ENCODE measurements at places on chromosomes 4 and X.

DNA sequence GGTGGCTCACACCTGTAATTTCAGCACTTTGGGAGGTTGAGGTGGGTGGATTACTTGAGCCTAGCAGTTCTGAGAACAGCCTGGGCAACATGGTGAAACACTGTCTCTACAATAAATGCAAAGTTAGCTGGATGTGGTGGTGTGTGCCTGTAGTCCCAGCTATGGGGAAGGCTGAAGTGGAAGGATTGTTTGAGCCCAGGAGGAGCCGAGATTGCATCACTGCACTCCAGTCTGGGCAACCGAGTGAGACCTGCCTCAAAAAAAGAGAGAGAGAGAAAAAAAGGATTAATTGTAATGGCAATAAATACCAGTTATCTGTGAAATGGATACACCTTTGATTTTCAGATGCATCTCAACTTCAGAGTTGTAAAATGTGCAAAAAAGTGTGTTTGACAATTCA is 58.8 kb downstream of the SPRY1 start:
- DNase-seq = no peak

DNA sequence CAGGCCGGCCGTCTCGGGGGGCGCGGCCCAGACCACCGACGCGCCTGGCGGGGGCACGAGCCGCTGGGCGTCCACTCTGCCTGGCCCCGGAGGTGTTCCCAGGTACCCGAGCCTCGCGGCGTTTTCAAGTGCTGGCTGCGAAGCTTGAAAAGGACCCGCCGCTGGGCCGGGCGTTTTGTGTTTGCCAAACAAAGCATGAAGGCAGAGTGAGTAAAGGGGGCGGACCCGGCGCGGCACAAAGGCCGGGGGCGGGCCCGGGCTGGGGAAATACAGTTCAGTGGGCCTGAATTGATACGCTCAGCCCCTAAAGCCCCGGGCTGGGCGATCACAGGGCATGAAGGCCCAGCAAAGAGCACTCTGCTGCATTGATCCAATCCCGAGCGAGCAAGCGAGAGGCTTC is 65.4 kb downstream of the SOX3 start:
- no peak for DNase-seq

DNA sequence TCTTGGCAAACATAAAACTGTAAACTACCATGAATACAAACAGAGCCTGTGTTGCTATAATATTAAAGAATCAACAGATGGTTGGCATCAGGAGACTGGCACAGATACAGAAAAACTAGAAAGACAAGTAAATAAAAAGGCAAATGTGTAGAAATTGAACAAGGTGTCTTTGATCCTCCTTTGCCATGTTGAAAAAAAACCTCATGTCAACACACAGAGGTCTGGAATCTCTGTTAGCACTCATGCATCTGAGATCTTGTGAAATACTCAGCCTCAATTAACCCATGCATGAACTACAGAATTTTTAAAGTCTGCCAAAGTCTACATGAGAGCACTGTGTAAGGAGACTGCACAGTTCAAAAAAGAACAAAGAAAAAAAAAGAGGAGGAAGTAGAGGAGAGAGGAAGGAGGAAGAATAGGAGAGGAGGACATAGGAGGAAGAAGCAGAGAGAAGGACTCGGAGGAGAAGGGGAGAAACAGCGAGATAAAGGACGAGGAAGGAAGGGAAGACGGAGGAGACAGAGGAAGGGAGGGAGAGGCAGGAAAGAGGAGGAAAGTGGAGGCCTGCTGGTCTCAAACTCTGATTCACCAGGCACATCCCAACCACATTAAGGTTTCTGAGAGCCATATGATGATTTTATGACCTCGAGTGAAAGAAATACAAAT is 52.8 kb downstream of the PRDM5 start:
- no peak for DNase-seq

- no peak for DNase-seq
These were observed 216.2 kb upstream of the VEGFC start for GRCh38 chr4:177008836-177009501.

DNA sequence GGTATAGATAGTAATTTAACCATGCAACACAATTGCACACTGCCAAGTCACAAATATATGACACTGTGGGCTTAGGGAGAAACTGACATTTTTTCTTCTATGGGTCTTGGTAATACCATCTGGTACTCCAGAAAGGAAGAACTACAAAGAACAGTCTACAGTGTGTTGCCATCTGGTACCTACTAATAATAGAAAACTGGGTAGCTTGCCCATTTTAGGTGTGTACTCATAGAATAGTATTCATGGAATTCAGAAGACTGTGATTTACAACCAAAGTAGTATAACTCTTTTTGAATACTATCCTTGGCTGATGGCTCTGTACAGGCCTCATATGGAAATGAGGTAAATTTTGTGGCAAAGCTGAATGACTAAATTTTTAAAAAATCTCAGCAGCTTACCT is 132.6 kb upstream of the RPS6KA6 start:
- no peak for DNase-seq

- DNase-seq = no peak
These were observed 17.2 kb upstream of the SH3TC1 start for GRCh38 chr4:8181844-8182243.

DNA sequence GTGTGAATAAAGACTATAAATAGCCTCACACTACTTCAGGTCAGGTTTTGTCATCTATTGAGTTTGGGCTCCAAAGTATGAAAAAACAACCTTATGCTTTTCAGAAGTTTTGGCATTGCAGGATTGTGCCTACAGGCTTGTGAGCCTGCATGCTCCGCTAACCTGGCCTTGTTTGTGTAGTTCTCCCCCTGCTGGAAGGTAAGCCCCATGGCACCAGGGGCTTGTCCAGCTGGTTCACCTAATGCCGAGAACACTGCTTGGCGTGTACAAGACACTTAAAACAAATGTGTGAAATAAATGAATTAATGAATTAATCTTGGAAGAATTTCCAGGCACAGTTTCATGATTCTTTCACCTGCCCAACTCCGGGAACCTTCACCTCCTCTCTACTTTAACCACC is 1.8 kb upstream of the HSD17B10 start:
- DNase-seq = peak; percentile 59

DNA sequence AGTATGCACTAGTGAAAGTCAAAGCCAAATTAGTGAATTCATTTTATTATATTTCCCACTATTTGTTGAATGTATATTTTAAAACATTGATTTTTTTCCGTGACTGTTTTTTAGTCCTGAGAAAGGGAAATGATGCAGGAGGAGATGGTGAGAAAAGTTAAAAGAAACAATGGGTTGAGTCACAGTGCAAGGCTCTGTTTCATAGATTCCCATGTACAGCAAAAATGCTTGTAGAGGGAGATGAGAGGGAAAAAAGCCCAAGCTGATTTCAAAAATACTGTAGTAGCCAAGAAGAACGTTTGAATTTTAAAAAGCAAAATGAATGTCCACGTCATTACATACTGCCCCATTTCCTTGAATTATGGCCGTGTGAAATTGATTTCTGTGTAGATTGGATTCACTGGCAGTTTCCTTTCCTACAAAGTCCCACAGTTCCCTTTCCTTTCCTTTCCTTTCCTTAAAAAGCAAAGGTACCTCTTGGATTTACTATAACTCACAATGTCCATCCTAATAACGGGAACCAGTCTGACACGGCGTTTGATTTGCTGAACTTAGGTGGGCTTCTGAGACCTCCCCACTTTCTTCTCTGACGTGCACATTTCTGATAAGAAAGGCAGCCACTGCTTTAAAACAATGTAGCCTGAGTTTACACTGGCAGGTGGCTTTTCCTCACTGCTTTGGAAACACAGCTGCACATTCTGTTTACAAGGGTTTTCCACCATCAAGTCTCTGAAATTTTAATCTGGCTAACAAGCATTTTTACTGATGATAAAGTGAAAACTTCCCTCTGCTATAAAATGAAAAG is 63.7 kb downstream of the SPCS3 start:
- no peak for DNase-seq

DNA sequence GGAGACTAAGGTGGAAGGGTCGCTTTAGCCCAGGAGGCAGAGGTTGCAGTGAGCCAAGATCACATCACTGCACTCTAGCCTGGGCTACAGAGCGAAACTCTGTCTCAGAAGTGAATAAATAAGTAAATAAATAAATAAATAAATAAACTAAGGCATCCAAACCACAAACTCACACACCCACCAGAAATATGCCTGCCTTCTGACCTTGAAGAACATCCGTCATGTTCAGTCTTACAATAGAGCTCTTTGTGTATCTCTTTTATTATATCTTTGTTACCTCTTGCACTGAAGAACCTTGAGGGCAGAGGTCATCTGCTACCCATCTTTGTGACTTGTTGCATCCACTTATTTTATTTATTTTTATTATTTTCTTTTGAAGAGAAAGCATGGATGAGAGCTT is 71.6 kb downstream of the PRRG1 start:
- DNase-seq = no peak

DNA sequence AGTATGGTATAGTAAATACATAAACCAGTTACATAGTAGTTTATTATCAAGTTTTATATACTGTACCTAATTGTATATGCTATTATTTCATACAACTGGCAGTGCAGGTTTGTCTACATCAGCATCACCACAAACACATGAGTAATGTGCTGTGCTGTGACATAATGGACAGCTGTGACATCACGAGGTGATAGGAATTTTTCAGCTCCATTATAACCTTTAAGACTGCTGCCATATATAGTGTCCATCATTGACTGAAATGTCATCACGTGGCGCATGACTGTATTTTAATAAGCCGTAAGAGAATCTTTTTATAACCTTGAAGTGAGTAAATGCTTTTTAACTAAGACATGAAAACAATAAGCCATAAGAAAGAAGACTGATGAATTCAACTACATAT is 44.8 kb upstream of the ANK2 start:
- DNase-seq = no peak

- DNase-seq = no peak
These were observed 41.6 kb upstream of the SLC25A4 start for GRCh38 chr4:185101354-185101890.

GRCh38 chrX:153641627-153642026 is 5.4 kb upstream of the DUSP9 start:
- no peak for DNase-seq

GRCh38 chr4:109052821-109053220 is 249.6 kb downstream of the COL25A1 start:
- DNase-seq = peak; percentile 34

GRCh38 chr4:43113196-43113595 is 220.7 kb downstream of the GRXCR1 start:
- DNase-seq = no peak

GRCh38 chr4:125719987-125720386 is 405.2 kb downstream of the FAT4 start:
- no peak for DNase-seq

DNA sequence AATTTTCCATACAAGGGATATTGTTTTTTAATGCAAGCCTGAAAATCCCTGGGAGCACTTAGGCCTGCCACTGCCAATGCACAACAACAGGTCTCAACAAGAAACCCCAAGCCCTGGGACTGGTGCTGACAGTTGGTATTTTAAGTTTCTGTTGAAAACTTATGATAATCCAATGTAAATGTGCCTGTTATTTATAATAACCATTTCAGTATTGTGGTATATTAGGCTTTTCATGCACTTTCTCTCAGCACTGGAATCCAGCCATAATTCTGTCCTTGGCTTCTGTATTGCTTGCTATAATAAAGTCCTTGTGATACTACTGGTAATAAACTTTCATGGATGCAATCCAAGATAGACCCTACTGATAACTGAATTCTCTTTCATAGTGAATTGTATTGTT is 218.9 kb downstream of the PCDH7 start:
- no peak for DNase-seq

DNA sequence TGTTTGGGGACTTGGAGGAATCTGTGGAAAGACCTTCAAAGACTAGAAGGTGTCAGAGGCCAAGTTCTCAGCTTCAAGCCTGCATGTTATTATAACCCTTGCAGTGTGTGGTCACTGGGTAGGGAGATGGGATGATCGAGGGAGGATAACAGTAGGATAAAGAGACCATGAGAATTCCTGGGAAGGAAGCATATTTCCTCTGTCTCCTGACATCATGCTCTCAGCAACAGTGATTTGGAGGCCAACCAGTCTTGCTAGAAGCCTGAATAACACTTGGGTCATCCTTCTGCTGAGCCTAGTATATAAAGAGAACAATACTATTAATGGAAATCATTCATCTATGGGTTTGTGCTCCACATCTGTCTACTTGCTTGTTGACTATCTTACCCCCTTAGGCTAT is 40.9 kb upstream of the ANXA3 start:
- DNase-seq = no peak

DNA sequence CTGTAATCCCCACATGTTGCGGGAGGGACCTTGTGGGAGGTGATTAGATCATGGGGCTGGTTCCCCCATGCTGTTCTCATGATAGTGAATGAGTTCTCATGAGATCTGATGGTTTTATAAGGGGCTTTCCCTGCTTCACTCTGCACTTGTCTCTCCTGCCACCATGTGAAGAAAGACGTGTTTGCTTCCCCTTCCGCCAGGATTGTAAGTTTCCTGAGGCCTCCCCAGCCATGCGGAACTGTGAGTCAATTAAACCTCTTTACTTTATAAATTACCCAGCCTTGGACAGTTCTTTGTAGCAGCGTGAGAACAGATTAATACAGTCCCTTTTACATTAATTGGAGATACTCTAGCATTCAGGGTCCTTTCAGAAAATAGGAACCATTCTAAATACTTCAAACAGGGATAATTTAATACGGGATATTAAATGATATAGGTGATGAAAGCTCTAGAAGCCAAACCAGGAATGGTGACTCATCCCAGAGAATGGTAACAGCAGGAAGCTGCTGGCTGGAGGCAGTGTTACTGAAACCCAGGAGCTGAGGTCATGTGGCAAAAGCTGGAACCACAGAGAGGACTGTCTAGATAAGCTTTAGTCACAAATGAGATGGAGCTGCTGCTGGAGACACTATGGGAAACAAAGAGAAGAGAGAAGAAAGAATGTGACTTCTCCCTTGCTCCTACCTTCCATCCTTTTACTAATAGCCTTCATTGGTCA is 57.3 kb downstream of the GSTCD start:
- no peak for DNase-seq

- DNase-seq = no peak
These were observed 30.2 kb downstream of the OFD1 start for GRCh38 chrX:13764765-13765164.

- DNase-seq = no peak
These were observed 42.5 kb upstream of the TLR2 start for GRCh38 chr4:153641532-153641931.

GRCh38 chr4:169630069-169630468 is 9.7 kb downstream of the CLCN3 start:
- DNase-seq = no peak

GRCh38 chr4:39043058-39043860 is 11.1 kb upstream of the TMEM156 start:
- DNase-seq = peak; percentile 70

DNA sequence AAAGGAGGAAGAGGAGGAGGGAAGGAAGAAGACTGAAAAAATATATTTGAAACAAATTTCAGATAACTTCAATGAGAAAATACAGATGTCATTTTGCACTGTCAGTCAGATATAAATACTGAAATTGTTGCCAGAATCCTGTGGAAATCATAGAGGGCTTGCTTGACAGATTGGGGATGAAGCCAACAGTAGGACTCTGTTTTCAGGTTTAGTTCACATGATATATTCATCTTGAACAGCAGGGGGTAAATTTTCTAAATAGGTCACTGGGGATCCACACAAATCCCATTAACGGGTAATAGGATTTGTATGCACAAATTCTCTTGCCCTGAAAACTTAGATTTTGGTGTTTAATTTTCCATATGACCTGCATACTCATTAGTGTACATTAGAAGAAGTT is 103.3 kb upstream of the PCDH18 start:
- no peak for DNase-seq

All from inflammatory macrophage treated with lipopolysaccharide for 4 hours (primary cell).